NCI-H446 treated with DMSO at 0.1 percent for 48 hours (cell line): ENCODE measurements at places on chromosomes 7 and 10.
A peak's percentile ranks its signal among the peaks of the same experiment; 100 is the strongest.

DNA sequence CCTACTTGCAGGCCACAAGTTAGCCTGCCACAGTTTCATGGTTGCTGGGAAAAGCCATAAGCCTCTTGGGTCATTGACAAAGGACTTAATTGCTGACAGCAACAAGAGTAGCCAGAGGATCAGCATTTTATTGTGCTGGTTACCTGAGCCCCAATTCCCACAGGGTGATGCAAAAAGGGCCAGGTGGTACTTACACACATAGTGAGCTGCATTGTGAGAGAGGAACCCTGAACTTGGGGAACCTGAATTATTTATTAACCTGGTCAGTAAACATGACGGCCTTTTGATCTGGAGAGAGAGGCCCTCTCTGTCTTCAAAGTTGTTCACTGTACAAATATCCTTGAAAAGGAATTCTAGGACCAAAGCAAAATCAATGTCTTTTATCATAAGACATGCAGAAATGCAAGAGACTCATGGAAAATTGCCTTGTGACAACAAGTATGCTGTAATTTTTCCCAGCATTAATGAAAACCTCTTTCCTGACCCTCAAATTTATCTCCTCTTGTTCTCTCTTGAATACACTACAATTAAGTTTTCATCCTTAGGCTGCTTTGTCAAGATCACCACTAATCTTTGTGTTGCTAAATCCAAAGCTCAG is 102.9 kb upstream of the PHYHIPL start:
- DNase-seq, result no peak

GRCh38 chr7:85638394-85638793 is 451.5 kb upstream of the SEMA3D start:
- no peak for DNase-seq

GRCh38 chr10:104077247-104077646 is 8.4 kb downstream of the COL17A1 start:
- no peak for DNase-seq

- DNase-seq, result no peak
Observed at GRCh38 chr7:135463908-135464307, 46.0 kb downstream of the CNOT4 start.

DNA sequence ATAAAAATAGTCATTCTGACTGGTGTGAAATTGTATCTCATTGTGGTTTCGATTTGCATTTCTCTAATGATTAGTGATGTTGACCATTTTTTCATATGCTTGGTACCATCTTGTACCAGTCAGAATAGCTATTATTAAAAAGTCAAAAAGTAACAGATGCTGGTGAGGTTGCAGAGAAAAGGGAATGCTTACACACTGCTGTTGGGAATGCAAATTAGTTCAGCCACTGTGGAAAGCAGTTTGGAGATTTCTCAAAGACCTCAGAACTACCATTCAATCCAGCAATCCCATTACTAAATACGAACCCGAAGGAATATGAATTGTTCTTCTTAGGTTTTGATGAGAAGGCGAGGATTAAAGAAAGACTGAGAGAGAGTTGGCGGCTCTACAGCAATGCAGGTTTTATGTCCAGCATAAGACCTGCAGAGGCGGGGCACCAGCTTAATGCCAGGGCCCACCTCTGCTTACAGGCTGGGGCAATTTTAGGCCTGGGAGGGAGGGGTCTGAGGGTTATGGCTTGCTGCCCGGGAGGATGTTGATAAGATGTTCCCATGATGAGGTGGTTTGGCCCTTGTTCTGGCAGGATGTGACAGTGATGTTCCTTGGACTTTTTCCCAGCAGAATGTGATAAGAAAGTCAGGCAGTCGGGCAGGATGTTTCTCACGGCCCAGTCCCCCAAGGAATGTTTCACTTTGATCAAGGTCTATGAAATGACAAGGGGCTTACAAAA is 74.4 kb downstream of the MEST start:
- DNase-seq, result no peak

GRCh38 chr7:25725451-25725850 is 426.5 kb upstream of the NFE2L3 start:
- no peak for DNase-seq

- no peak for DNase-seq
Observed at GRCh38 chr7:35758421-35758820, 42.4 kb upstream of the SEPTIN7 start.

DNA sequence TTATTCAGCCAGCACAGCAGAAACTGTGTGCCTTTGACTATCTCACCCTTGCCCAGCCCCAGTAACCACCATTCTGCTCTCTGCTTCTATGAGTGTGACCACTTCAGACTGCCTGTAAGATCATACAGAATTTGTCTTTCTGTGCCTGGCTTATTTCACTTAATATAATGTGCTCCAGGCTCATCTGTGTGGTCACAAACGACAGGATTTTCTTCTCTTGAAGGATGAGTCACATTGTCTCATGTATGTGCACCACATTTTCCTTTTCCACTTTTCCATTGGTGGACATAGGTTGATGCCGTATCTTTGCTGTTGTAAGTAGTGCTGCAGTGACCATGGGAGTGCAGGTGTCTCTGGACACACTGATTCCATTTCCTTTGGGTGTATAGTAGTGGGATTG is 122.5 kb upstream of the LANCL2 start:
- no peak for DNase-seq

DNA sequence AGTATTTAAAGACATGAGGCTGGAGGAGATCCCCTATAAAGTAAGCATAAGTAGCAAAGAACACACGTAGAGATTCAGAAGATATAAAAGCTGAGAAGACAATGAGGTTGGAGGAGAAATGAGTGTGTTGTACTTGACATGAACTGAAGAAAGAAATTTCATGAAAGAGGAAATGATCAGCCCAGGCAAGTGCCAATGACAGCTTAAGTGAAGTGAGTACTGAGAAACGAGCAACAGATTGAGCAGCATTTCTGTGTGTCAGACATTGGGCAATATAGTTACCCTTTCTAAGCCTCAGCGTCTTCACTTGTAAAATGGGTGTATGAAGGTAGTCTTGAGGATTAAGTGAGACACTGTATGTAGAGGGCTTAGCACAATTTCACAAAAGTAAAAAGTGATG is 4.8 kb upstream of the LIPA start:
- DNase-seq, result no peak

GRCh38 chr7:17183630-17184328 is 114.7 kb upstream of the AHR start:
- DNase-seq, result no peak

- peak; percentile 9 for DNase-seq
Observed at GRCh38 chr10:121631365-121632029, 33.3 kb upstream of the FGFR2 start.

GRCh38 chr7:38476764-38477163 is 154.4 kb downstream of the AMPH start:
- DNase-seq, result no peak

DNA sequence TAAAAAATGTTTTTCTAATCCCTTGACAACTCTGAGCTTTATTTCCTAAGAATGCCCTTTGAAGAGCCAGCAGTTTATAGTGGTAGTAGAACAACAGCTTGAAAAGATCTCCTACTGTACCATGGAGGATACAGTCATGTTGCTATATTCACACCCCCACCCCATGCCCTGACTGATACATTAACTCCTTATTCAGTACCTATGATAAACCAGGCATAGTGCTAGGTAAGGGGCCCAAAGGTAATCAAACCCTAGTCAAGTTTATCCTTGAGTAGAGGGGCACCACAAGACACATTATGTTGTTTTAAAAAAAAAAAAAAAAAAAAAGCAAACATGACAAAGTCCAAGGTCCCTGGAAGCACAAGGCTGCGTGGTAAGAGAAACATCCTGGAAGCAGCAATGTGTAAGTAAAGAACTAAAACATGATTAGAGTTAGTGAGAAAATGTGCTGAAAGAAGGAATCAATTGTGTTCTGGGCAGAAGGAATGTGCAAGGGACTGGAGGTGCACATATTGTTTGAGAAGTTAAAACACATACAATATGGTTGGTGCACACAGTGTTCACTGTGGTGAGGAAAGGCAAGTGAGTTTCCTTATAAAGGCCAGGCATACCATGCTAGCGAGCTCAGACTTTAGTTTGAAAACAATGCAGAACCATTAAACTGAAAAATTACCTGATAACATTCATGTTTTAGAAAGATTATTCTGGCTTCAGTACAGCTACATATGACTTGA is 51.2 kb downstream of the PDE1C start:
- DNase-seq, result no peak

- no peak for DNase-seq
Observed at GRCh38 chr10:90051474-90051873, 350.1 kb downstream of the KIF20B start.
